Left ventricle myocardium superior (tissue), 1 donor: ENCODE measurements at places on chromosomes 1 and 21.

- DNase-seq, result no peak
Observed at GRCh38 chr1:87508247-87508787, 179.6 kb downstream of the LMO4 start.

GRCh38 chr1:38860454-38860795 lies 853 bp upstream of the RRAGC start:
- no peak for DNase-seq

DNA sequence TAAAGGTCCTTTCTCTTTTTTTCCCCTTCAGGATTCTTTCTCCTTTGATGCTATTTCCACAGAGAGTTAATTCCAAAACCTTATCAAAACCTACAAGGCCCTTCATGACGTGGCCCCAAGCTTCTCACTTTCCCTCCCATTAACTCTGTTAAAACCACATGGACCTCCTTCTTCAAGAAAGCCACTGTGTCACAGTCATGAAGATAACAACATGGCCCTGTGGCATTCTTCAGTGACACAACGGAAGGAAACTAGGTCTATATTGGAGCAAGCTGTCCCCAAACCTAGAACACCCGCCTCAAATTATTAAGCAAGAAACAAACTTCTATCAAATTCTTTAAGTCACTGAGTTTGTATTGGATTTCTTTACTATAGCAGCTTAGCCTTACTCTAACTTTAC lies 611.1 kb downstream of the NUF2 start:
- DNase-seq, result no peak

GRCh38 chr1:180793451-180793850 lies 119.2 kb upstream of the KIAA1614 start:
- DNase-seq, result no peak

GRCh38 chr1:35377555-35377954 lies 109.0 kb downstream of the ZMYM4 start:
- no peak for DNase-seq

DNA sequence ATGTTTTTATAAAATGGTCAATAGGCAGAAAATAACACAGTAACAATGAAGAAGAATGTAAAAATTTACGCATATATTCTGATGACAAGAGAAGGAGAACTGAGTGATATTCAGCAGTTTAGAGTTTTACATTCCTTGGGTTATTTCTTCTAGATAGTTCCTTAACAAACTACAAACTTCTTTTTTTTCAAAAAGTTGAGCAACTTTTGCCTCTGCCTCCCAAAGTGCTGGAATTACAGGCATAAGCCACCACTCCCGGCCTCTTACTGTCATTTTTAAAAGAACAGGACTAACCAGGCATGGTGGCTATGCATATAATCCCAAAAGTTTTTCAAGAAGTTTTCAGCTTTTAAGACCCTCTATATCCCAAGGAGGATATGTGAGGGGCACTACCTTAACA lies 32.9 kb downstream of the ARNT start:
- no peak for DNase-seq

DNA sequence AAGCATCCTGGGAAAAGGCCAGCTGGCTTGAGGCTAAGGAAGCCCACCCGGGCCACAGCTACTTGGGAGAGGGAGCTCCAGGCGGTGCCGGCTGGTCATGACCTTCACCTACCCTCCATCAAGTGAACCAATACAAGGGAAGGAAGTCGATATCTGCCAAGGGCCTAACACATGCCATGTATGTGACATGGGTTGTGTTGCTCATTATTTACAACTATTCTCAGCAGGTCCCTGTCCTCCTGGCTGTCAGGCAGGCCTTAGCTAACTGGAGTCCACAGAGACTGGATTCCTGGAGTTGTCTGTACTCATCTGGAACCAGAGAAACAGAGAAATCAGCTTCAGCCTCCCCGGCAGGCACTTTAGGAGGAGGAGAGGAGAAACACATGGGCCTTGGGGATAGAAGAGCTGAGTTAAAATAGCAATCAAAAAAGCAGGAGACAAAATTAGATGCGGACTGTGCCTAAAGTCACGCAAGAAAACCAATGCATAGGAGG lies 15.7 kb downstream of the TCEA3 start:
- DNase-seq, result no peak

- DNase-seq, result no peak
Observed at GRCh38 chr21:29271927-29272333, 26.8 kb upstream of the BACH1 start.

DNA sequence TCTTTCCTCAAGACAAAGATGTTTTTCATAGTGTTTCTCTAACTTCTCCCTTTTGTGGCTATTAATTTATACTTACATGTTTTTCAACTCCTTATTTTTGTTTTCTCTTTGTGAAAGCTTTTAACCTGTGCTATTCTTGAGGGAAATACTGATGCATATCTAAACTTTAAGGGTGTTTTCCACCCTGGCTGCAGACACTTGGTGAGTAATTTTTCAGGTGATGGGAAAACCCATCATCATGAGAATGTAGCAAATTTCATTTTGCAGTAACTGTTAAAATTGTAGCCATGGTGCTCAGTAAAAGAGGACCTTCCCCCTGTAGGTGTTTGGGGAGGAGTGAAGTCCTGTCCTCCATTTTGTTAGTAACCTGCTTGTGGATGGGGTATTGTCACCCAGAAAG lies 124.2 kb downstream of the LIPI start:
- DNase-seq, result no peak

DNA sequence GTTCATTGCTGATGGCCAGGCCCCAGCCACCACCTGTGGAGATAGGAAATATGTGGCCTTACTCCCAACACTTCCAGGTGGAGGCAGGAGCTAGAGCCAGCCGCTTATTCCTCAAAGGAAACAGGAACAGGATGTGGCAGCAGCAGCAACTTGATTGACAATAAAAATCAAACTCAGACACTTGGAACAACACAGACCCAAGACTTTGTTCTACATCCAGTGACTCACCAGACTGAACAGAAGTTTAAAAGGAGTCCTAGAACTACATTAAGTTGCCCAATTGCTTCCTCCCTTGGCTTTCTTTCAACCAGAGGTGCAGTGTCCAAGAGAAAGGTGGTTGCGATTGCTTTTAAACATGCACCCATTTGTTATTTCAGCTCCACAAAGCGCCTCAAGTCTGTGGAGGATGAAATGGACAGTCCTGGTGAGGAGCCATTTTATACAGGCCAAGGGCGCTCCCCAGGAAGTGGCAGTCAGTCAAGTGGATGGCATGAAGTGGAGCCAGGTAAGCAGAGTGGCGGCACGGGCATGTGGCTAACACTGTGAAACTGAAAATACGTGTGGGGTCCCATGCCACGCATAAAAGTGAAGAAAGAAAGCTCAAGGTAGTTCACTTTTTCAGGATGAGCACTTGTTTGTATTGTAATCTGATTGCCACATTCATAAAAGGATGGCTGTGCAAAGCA lies 276.6 kb downstream of the NFIA start:
- no peak for DNase-seq

DNA sequence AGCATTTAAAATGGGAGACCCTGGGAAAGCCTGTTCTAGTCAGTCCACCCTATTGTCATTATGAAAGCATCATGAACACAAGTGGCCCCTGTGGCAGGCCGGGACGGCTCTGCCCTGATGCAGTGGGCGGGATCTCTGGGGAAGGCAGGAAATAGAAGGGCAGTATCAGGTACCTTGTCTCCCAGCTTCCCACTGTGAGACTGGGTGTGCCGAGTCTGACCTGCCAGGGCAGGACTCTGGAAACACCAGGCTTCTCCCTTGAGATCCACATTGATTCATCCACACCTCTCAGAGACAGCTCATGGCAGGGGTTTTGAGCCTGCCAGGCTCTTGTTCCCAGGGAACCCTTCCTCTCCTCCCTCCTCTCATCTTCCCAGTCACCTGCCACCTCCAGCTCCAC lies 24.5 kb upstream of the GNPAT start:
- DNase-seq, result no peak

GRCh38 chr21:34609244-34609932 lies 5.5 kb downstream of the RCAN1 start:
- DNase-seq, result no peak

GRCh38 chr21:46060596-46061061 lies 37.3 kb upstream of the COL6A2 start:
- DNase-seq, result peak; percentile 74
